ENCODE measurements at places on chromosomes 3 and 15. TPM values are rescaled to one million over a fixed set of nuclear protein-coding genes. Genes with fewer than 3 reads are reported as not detected.

STARD5 gene
- 3.2 TPM for total RNA-seq

GRCh38 chr3:29655015-29655747 lies 374.3 kb downstream of the RBMS3 start:
- no peak for DNase-seq

DNA sequence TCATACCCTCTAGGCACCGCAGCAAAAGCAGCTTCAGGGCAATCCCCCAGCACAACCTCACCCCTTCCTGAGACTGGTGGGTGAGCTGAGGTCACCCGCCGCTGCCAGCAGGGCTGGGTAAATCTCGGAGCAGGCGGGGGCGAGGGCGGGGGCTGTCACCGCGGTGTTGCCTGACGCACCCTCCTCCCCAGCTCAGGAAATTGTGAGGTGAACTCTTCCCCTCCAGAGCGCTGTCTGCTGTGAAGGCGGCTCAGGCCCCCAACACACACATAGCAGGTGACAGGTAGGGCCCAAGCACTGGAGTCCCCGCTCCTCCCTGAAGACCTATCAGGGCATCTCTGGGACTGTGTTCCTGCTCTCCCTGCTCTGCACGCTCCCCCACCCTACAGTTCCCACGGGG lies 30.2 kb upstream of the FURIN start:
- no peak for DNase-seq

DNA sequence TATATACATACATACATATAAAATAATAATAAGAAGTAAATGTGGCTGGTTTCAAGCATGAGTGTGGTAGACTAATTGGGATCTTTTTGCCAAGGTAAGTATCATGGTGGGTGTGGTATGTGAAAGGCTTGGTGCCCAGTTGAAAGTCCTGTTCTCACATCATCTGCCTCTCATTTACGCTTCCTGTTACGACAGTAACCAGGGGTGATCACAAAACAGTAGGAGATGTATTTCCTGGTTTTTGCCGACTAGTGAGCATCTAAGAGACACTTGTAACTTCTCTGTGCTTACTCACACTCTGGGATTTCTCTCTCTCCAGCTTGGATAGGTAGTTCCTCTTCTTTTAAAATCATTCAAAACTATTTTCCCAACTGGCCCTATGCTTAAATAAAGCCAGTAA lies 1028.3 kb upstream of the NR2F2 start:
- peak; percentile 25 for DNase-seq

- DNase-seq: no peak
These were observed 131.3 kb downstream of the PLD1 start for GRCh38 chr3:171678971-171679492.

ADCY5 gene
- total RNA-seq: 0.10 TPM

ADAMTS9 gene
- 3.1 TPM for total RNA-seq

DNA sequence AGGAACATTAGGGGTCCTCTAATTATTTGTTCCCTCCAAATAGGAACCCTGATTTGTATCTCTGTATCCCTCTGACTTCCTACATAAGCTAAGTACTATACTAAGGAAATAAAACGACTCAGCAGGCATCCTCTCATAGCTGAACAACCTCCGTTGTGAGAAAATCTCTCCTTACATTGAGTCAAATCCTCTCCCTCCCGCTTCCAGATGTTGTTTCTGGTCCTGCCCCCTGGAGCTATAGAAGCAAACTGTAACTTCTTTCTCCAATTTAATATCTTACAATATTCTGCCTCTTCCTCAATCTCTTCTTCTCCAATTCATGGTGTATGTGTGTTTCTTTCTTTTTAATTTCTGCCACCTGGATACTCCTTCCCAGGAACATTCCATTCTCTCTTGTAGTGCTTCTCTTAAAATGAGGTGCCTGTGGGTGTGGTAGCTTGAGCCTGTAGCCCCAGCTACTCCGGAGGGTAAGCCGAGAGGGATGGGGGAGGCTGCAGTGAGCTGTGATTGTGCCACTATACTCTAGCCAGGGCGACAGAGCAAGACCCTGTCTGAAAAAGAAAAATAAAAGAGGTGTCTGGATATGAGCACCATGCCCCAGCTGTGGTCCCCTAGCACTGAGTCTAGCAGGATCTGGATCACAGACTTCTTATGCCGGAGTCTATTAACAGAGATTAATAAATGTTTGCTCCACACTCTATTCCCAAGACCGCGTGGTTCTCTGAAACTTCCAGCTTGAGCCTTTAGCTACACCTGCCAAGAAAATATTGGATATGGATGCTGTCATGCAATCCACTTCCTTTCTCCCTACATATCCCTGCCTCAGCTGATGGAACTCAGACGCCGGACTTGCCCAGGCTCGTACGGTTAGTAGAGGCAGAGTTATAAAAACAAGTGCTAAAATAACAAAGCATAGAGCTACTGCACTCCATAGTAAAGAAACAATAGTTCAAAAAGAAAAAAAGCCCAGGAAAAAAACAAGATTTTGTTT lies 42.9 kb upstream of the NEO1 start:
- no peak for DNase-seq

- no peak for DNase-seq
These were observed 48.9 kb upstream of the CFAP161 start for GRCh38 chr15:81085213-81085612.

DNA sequence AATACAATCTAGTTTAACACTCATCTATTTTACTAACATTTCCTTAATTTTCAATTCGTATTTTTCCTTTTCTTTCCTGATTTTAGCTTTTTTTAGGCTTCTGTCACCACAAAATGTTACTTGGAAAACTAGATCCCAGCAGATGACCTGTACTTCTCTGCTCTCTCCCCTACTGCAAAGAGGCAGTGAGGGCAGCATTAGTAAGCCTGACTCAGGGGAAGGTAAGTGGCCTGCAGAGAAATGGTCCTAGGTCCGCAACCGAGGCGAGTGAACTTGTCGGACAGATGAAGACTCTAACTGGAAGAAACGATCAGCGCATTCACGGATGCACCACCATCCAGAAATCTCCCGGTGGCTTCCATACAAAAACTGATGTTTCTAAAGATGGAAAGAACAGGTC lies 20.4 kb downstream of the TMEM43 start:
- no peak for DNase-seq

- DNase-seq: peak; percentile 98
These were observed 46.8 kb downstream of the MGLL start for GRCh38 chr3:127775398-127776109.

DNA sequence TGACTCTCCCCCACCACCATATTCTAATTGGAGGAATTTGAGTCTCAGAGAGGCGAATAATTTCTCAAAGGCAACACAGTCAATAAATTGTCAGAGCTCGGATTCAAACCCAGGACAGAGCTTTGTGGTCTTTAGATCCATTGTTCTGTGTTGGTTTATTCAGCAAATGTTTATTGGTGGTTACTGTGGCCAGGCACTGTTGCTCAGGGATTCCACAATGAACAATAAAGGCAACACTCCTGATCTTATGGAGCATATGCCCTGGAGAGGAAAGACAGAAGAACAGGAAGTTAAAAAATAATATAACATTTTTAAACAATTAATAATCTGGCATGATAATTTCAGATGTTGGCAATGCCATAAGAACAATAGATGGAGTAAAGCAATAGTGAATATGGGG lies 291.7 kb upstream of the NR2E3 start:
- no peak for DNase-seq

ADPRH gene
- 5.6 TPM for total RNA-seq

GRCh38 chr15:25374143-25374542 lies 64.7 kb downstream of the UBE3A start:
- DNase-seq: peak; percentile 15

MKRN3 gene
- total RNA-seq: 3.5 TPM

GRCh38 chr3:126818400-126819095 lies 114.5 kb downstream of the CHCHD6 start:
- no peak for DNase-seq

B3GNT5 gene
- total RNA-seq: 4.8 TPM

DNA sequence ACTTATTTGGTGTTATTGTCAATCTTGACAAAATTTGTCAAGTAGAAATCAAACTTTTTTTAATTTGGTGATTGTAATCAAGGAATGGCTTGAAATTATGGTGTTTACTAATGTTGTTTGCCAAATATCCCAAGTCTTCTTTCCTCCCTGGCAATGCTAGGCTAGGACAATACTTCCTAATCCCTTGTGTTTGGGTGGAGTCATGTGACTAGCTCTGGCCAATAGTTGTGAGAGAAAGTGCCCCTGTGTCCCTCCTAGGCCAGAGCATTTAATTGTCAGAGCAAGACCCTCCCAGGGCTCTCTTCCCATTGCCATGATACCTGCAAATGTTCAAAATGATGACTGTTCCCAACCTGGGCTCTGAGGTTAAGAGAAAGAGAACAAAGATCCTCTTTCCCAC lies 132.7 kb downstream of the ANXA2 start:
- DNase-seq: no peak

GRCh38 chr3:33277193-33277882 lies at the start of gene FBXL2:
Gene FBXL2, plus strand, starts transcription at chr3:33277442. Its CDS starts 71 bp downstream, at chr3:33277513.
- DNase-seq: peak; percentile 75

DNA sequence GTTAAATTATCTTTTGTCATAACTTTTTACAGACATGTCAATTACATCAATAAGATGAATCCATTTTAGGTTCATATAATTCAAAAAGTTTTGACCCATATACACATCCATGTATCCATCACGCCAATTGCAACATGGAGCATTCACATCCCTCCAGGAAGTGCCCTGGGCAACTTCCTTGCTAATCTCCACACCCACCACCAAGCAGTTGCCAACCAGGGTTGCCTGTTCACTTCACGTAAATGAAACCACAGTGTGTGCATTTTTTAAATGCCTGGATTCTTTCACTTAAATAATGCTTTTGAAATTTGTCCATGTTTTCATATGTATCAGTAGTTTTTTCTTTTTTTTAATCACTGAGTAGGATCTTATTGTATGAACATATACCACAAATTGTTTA lies 40.7 kb upstream of the LYZL4 start:
- peak; percentile 80 for DNase-seq

DNA sequence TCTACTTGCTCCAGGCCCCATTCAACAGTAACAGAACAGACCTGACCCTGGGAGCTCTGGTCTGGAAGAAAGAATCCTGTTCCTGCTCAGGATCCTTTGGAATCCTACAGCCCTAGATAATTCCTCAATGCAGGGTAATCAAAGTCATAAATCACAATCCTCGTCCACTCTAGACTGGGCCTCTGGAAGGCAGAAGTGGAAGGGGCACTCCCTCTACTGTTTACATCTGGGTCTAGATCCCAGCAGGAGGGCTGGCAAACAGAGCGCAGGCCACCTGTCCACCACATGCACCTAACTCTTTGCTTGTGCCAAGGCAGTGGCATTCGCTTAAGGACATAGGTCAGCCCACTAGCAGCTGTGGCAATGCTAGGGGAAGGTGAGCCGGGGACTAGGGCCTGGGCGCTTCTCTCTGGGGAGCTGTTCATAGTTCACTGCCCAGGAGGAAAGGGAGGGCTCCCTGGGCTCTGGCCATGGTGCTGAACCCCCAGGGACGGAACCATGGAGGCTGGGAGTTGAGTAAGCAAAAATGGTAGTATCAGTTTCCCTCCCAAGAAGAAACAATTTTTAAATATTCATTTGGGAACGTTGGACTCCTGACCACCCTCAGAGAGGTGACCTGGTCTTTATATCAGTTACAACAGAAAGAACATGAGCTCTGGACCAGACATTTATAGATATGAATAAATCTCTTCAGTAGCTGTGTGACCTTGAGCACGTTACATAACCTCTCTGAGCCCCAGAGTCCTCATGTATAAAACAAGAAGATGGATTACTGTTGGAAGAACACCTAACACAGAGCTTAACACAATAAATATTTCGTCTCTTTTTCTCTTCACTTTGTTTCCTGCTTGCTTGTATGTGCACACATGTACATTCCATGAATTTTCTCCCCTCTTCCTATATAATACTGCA lies 90.2 kb downstream of the NTRK3 start:
- peak; percentile 27 for DNase-seq

LEKR1 gene
- total RNA-seq: 1.8 TPM

C3orf49 gene
- not detected for total RNA-seq

NDUFB5 gene
- 222 TPM for total RNA-seq

DNA sequence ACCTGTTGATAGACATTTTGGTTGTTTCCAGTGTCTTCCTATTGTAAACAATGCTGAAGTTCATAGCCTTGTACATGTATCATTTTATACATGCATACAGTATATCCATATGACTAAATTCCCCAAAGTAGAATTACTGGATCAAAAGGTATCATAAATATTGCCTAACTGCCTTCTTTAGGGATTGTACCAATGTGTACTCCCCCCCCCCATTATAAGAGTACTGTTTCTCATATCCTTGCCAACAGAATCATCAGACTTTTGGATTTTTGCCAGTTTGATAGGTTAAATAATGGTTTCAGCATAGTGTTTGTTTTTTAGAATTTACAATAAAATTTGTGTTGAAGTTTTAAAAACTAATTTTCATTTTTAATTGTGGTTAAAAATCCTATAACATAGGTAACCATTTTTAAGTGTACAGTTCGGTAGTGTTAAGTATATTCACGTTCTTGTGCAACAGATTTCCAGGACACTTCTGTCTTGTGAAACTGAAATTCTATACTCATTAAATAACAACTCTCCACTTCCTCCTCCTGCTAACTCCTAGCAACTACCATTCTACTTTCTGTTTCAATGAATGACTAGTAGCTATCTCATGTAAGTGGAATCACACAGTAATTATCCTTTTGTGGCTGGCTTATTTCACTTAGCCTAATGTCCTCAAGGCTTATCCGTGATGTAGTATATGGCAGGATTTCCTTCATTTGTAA lies 30.8 kb upstream of the MAP3K13 start:
- DNase-seq: peak; percentile 84

- DNase-seq: no peak
These were observed 80.6 kb downstream of the GTF2E1 start for GRCh38 chr3:120823156-120823555.

GRCh38 chr3:12413721-12414255 lies 70.5 kb upstream of the TSEN2 start:
- no peak for DNase-seq

DNA sequence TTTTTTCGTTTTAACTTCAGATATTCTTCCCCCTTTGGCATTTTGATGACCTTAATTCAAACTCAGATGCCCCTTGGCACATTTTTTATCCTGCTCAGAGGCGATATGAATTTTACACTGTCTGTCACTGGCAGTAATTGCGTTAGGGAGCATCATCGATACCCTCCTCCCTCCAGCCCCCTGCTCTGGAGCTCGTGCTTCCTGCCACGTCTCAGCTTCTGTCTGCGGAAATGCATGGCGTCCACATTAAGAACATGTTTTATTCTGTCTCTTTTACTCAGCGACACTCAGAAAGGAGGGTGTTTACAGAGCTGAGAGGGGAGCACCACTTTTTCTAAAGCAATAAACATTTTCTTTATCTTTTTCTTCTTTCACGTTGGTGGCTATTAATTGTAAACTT lies 254.2 kb downstream of the EBLN2 start:
- no peak for DNase-seq

TM6SF1 gene
- total RNA-seq: not detected

DNA sequence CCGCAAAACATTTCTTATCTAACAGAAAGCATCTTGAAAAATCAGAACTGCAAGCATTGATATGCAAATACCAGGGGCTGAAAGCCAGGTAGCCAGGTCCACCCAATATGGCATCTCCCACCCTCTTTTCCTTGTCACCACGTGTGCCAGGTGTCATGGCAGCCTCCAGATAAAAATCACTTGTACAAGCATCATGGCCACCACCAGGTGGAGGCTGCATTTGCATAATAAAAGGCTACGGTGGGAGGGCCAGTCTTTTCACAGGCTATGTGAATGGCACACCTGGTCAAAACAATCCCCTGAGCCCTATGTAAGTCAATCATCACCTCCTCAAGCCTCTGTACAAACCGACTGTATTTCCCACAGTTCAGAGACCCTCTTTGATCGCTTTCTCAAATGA lies 1233.1 kb upstream of the ALCAM start:
- DNase-seq: no peak

- DNase-seq: no peak
These were observed 1.4 kb downstream of the SRGAP3 start for GRCh38 chr3:9247941-9248521.

CSPG5 gene
- total RNA-seq: 0.48 TPM

C15orf62 gene
- total RNA-seq: not detected

GRCh38 chr3:117133066-117133465 lies 423.5 kb downstream of the TUSC7 start:
- DNase-seq: no peak
